ENCODE measurements at places on chromosomes 4 and X. TPM values are rescaled to one million over a fixed set of nuclear protein-coding genes. Genes with fewer than 3 reads are reported as not detected.
A peak's percentile ranks its signal among the peaks of the same experiment; 100 is the strongest.

DNA sequence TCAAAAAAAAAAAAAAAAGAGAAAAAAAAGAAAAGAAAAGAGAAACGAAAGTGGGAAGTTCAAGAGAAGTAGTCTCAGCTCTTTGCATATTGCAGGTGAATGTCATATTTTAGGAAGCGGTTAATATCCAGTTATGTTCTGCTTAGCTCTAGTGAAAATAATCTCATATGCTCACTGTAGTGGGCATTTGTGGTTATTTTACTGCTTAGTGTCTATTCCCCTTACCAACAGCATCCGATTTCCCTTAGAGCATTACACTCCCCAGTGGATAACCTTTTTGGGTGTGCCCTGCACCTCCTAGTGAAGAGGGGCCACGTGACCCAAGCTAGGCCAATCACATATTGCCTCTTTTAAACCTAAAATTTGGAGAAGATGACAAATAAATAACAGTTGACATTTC, 111.2 kb upstream of the ZNF827 start:
- DNase-seq: no peak

DNA sequence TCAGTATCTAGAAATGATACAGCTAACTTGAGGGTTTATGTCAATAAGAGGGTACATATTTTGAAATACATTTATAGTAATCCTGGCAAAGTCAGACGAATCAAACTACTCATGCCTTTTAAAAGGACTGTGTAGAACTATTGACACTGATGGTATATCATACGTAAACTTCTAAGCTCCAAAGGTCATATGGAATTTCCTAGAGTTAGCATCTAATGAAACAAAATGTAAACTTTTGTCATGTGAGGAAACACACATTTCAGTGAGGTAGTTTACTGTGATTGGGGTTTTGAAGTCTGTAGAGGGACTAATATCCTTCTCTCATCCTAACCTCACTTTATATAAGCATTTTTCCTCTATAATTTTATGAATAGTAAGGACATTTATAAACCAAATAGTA, 138.4 kb downstream of the SCLT1 start:
- DNase-seq: no peak

GRCh38 chrX:106973433-106974149, 26.4 kb downstream of the MORC4 start:
- DNase-seq: no peak

DNA sequence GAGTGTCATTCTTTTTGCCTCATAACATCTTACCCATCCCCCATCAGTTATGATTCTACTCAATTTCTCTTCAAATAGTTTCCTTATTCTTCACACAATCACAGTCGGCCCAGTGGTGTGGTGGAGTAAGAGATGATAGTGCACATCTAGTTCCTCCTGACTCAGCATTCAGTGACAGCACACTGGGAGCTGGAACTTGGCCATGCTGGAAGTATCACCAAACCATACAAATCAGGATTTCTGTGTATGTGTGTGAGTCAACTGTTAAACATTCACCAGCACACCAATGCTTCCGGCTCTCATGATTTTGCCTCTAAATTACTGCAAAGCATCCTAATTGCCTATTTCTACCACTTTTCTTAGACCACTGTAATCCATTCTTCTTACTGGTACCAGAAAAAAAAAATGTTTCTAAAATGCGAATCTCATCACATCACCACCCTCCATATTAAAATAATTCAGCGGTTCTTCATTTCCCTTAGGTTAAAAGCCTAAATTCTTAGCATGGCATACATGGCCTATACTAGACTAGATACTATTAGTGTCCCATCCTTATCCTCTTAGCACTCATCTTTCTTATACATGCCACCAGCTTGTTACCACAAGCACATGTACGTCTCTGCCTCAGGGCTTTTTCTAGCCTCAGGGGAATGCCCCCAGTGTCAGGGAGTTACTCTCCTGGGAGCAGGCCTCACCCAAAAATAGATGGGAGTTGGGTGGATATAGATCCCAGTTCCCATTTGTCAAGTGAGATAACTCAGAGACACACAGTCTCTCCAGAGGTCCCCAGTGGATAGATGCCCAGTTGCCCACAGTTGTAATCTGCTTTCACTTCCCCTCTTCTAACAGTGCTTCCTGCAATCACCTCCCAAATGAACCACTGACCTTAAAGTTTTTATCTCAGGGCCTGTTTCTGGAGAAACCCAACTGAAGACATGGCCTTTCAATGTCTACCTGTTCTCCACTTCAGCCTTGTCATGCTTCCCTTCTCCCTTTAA, 49.2 kb upstream of the DDX53 start:
- no peak for DNase-seq

DNA sequence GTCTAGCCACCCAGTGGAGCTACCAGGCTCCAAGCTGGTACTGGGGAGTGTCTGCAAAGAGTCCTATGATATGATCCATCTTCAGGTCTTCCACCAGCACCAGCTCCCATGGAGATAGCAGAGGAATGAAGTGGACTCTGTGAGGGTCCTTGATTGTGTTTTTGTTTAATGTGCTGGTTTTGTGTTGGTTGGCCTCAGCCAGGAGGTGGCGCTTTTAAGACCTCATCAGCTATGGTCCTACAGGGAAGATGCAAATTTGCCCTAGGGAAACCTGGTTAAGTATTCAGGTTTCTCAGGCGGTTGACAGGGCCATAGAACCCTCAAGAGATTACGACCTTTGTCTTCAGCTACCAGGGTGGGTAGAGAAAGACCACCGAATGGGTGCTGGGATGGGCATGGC, 1141.1 kb downstream of the STIM2 start:
- no peak for DNase-seq

- DNase-seq: no peak
Measured at GRCh38 chr4:185283723-185284122, 74.3 kb downstream of the SNX25 start.

DNA sequence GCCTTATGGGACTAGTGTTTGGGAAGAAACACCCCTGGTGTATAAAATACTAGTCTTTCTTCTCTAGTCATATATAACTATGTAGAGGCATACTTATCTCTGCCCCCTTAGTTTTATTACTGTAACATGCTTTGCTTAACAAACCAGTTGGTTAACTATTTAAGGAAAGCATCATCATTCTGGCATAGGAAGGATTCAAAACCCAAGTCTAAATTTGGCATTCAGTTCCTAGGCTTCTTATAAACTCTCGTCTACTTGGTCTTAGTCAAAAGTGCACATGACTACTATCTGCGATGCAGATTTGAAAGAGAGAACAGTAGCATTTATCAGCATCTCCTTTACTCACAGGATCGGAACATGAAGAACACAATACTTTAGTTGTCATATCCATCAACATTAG, 111.3 kb downstream of the MFAP3L start:
- no peak for DNase-seq

GRCh38 chrX:152936306-152936705, 38.4 kb downstream of the ZNF185 start:
- DNase-seq: no peak

DNA sequence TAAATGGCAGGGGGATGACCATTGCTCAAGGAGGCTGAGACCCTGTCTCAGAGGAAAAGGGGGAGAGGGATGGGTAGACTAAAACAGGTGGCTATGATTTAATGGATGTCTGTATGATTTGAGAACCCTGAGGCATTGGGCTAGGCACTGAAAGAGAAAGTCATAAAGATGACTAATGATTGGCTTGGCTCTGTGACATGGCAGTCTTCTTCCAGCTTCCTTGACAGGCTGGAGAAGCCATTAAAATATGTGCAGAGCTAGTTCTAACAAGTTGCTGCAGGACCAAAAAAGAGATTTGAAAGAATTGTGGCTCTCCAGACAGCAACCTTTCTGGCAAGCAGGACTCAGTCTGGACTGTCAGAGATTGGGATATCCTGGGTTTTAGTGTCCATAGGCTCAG, 53.6 kb downstream of the AMER1 start:
- no peak for DNase-seq

DNA sequence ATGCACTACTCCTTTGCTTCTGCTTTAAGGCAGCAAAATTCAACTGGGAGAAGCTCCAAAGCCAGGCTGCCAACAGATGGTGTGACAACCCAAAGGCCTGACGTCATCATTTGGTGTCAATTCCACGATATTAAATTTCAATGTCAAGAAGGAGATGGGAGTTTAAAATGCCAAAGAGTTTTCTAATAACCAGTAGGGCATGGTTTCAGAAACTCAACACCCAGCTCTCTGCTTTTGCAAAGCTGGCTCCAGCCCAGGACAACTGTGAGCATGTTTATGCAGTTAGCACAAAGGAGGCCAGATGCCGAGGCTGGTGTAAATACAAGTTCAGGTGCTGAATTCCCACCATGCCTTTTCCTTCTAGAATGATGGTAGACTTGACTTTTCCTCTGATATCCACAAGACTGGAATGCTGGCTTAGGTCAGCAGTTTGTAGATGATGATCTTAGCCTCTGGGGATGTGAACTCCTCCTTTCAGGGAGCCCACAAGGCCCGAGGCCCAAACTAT, 67.3 kb downstream of the AFAP1 start:
- no peak for DNase-seq

GRCh38 chr4:113181289-113182007, 132.0 kb downstream of the ANK2 start:
- DNase-seq: no peak

GRCh38 chr4:169200361-169201030, 70.3 kb downstream of the SH3RF1 start:
- DNase-seq: no peak

- peak; percentile 37 for DNase-seq
Measured at GRCh38 chr4:85475631-85476233, 782 bp downstream of the ARHGAP24 start.

GRCh38 chr4:184952522-184952921, 65.8 kb upstream of the HELT start:
- DNase-seq: no peak

DNA sequence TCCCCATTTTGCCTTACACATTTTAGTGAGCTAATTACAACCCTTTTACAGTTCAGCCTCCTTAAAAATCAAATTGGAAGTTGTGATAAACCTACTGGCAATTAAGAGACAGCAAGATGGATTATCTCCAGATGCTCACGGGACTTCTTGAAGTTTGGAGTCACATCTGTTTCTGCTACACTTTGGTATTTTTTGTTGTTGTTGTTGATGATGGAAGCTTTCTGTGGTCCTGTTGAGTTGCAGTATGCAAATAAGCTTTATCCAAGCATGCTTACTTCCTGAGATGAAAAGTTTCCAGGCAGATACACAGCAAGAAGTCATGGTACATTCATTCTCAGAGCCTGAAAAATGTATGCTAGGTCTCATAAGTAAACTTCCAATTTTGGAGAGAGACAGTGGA, 670.0 kb upstream of the AMOT start:
- no peak for DNase-seq

GRCh38 chr4:948936-949300, 16.7 kb downstream of the TMEM175 start:
- no peak for DNase-seq

DNA sequence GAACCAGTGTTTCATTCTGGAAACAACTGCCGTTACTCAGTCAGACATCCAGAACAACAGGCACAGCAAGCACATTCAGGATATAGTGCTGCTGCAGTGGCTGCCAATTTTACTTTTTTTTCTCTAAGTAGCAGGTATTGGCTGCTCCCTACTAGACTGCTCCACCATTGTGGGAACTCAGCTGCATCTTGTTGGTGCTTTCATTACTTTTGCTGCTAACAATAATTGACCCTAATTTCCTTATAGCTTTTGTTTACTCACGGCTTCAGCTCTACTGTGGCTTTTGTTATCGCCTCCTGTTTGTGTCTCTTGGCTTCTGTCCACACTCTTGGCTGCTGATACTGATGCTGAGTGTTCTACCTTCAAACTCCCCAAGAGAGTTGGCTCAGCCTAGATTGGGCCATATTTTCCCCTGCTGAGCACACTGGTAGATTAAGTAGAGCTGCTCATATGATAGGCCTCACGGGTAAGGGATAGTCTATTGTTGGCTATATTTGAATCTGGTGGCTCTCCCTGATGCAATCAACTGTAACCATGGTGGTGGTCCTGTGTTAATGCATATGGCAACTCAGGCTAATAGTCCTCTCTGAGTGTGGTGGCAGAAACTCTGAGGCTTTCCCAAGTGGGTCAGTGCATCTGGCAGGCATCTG, 44.5 kb upstream of the IL2 start:
- no peak for DNase-seq

DNA sequence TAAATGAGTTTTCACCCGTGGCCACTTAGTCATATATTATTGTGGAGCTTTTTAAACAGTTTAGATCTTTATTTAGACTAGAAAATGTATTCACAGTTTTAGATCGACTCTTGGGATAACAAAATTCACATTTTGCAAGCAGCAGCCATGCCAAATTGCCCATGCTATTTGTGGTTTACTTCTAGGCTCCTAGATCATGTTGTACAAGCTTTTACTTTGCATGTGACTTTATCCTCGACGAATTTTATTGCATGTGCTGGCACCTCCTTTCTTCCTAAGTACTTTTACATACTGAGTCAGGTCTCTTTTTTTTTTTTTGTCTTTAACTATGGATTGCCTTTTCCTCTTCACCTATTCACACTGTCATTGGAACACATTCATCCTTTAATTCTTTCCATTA, 23.2 kb downstream of the BBS12 start:
- no peak for DNase-seq

DNA sequence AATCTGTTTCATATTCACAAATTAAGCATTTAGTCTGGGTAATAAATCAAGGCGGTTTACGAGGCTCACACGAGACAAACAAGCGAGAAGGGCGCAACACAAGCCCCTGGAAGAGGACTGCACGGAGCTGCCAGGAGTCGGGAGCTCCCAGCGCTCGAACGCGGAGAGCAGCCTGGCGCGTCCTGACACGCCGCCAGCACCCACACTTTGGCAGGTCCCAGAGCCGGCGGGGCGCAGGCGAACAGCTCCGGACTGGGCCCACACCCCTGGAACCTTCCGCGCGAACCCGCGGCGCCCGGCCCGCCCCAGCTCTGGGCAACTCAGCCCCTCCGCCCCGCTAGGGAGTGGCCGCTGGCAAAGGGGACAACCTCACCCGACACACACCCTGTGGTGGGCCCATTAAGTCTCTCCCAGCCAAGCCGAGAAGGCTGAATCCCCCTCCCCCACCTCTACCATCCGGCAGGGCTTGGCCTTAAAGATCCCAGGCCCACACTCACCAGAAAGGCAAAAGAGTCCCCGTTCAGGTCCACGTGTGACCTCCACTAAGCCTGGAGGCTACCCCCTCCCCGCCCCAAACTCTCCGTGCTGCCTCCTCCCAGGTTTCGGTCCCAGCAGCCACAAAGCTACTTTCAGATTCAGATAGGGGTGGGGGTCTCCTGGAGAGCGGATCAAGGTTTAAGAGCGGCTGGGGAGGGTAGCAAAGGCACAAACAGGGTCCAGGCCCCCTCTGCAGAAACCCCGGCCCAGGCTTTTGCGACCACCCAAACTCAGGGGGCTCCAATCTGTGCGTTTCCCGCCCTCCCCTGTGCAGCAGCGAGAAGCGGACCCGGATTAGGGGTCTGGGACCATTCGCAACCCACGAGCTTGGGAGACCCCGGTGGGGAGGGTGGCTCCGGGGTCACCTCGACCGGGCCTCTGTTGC, 47.5 kb upstream of the BCOR start:
- no peak for DNase-seq

Gene TMSB15A
- total RNA-seq: 233 TPM

Gene VEGFD
- 0.43 TPM for total RNA-seq

Gene HSD17B13
- not detected for total RNA-seq

Gene TRPC3
- 0.82 TPM for total RNA-seq

Gene EIF2S3
- 440 TPM for total RNA-seq

Gene HSFX4
- not detected for total RNA-seq

Gene CD38
- total RNA-seq: 0.11 TPM

All from neural crest cell (in vitro differentiated cells).